ENCODE measurements at places on chromosomes 3 and 15. TPM values are rescaled to one million over a fixed set of nuclear protein-coding genes. Genes with fewer than 3 reads are reported as not detected.

GRCh38 chr3:160685144-160685766 is 8.3 kb downstream of the ARL14 start:
- DNase-seq = no peak

- DNase-seq = no peak
Measured at GRCh38 chr3:146117406-146118285, 43.3 kb downstream of the PLOD2 start.

- DNase-seq = no peak
Measured at GRCh38 chr3:124586126-124587052, 143.9 kb upstream of the UMPS start.

GNAT1 gene
- total RNA-seq = not detected

GRCh38 chr3:112745567-112746248 is 101.0 kb downstream of the CD200R1L start:
- DNase-seq = no peak

CCR8 gene
- total RNA-seq = not detected

CHRNA7 gene
- 4.8 TPM for total RNA-seq

DNA sequence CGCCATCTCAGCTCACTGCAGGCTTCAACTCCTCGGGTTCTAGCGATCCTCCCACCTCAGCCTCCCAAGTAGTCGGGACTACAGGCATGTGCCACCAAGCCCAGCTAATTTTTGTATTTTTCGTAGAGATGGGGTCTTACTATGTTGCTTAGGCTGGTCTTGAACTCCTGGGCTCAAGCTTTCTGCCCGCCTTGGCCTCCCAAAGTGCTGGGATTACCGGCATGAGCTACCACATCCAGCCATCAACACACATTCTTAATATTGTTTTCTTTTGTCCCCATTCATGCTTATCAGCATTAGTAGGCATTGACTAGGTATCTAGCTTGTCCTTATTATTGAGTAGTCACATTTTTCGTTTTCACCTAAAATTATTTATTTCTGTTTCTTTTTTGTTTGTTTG is 168.3 kb downstream of the GHSR start:
- DNase-seq = no peak

ZNF592 gene
- 14.1 TPM for total RNA-seq

ATR gene
- total RNA-seq = 25.6 TPM

- no peak for DNase-seq
Measured at GRCh38 chr3:48697952-48698351, 12.2 kb upstream of the NCKIPSD start.

- no peak for DNase-seq
Measured at GRCh38 chr3:168497183-168497582, 401.5 kb upstream of the GOLIM4 start.

TTC21A gene
- 16.1 TPM for total RNA-seq

DNA sequence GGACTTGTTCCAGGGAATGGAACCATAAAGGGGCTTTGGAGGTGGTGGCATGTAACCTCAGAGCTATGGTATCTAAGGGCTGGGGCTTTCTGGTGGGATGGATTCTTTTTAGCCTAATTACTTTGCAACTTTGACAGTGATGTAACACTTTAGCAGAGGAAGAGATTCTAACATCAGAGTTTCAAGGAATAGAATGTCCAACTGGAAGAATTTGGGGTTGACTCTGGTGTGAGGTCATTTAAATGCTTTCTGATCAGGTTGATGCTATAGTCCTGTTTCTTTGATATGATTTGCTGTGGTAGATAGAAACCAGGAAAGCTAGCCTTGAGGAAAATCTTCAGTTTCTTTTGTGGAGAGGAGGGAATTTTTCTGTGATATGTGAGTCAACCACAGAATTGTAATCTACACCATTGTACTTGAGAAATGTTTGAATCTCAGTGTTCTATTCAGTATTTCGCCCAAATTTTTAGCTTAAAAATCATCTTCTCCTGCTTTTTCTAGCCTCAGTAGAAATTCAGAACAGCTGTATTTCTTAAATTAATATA is 40.0 kb downstream of the ATP2C1 start:
- no peak for DNase-seq

LDHAL6B gene
- not detected for total RNA-seq

STRC gene
- 0.64 TPM for total RNA-seq

- no peak for DNase-seq
Measured at GRCh38 chr3:26104851-26105251, 315.0 kb downstream of the OXSM start.

MESP2 gene
- total RNA-seq = 0.64 TPM

CCDC33 gene
- total RNA-seq = not detected

DNA sequence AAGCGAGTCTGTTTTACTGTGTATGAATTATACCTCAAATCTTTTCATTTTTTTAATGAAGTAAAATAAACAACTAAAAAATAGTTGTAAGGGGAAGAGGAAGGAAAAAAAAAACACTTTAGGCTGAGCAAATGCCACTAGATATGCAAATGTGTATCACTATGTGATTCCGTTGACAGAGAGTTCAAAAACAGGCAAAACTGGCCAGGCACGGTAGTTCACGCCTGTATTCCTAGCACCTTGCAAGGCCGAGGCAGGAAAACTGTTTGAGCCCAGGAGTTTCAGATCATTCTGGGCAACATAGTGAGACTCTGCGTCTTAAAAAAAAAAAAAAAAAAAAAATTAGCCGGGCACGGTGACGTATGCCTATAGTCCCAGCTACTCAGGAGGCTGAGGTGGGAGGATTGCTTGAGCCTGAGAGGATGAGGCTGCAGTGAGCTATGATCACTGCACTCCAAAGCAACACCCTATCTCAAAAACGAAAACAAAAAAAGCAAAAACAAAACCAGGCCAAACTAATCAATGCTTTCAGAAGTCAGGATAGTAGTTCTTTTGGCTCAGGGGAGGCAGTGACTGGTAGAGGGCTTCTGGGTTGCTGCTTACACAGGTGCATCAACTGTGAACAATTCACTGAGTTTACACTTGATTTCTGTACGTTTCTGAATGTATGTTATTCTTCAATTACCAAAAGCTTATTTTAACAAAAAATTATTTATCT is 7.4 kb downstream of the PRC1 start:
- no peak for DNase-seq

- DNase-seq = no peak
Measured at GRCh38 chr15:77335298-77335697, 84.6 kb downstream of the PEAK1 start.

TMEM212 gene
- not detected for total RNA-seq

SAMD7 gene
- total RNA-seq = not detected

ONECUT1 gene
- not detected for total RNA-seq

DNA sequence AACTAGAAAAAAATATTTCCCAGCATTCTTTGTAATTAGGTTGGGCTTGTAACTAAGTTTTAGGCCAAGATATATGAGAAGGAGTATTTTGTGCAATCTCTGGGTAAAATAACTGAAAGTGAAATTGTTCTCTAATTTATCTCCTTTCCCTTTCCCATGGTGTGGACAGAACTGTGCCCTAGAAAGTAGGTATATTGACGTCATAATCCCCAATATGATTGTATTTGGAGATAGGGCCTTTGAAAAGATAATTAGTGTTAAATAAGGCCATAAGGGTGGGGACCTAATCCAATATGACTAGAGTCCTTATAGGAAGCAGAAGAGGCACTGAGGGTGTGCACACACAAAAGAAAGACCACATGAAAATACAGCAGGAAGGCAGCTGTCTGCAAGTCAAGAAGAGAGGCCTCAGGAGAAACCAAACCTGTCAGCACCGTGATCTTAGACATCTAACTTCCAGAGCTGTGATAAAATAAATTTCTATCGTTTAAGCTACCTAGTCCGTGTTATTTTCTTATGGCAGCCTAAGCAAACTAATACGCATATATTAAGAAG is 106.6 kb downstream of the KCNH8 start:
- DNase-seq = no peak

- DNase-seq = no peak
Measured at GRCh38 chr3:152346740-152347139, 78.0 kb downstream of the MBNL1 start.

DNA sequence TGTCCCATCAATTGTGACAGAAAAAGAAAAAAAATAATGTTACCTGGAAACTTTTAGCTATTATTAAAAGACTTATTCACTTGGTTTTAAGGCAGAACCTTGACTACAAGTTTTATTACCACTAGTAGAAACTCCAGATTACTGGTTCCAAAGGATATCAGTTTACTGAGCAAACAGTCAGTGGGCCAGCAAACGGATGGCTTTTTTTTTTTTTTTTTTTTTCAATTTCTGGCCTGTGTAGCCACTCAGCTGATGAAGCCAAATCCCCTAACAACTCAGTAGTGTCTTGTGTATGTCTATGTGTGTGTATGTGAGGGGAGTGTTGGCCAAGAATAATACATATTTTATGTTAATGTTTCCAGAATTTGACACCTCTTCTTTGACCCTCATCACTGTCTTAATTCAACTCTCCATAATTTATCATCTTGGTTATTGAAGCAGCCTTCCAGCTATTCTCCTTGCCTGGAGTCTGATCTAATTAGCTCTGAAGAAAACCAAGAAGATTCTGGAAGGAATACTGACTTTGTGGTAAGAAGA is 724.9 kb downstream of the NSUN3 start:
- no peak for DNase-seq

DNA sequence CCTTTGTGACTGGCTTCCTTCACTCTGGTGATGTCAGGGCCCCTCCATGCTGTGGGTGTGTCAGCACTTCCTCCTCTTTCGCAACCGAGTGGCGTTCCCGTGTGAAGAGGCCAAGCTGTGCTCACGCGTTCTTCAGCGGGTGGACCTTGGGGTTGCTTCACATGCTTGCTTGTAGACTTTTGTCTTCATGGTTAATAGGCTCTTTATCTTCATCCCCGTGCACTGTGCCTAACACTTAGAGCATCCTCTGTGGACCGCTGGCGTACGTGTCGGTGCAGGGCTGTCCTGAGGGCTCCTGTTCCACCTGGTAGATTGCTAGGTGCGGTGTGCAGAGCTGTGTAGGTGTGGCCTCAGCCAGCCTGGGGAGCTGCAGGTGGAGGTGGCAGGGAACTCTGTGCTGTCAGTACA is 182.3 kb downstream of the OR4M2 start:
- DNase-seq = no peak
